Neuronal stem cell (in vitro differentiated cells): ENCODE measurements at places on chromosomes 4 and X.

GRCh38 chr4:76546759-76547742 is 112.0 kb downstream of the SHROOM3 start:
- DNase-seq: peak; percentile 65

- DNase-seq: no peak
Measured at GRCh38 chrX:18173494-18174180, 47.0 kb downstream of the BEND2 start.

DNA sequence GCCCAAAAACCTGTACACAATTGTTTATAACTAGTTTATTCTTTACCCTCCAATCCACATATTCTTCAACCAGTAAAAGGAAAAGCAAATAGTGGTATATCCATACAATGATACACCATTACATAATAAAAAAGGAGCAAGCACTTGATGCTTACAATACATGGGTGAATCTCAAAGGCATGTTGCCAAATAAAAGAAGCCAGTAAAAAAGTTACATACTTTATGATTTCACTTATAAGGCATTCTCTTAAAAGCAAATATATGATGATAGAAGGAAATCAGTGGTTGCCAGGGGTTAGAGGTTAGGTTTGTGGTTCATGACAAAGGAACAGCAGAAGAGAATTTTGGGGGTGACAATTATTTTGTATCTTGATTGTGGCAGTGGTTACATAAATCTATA is 896.1 kb upstream of the LCORL start:
- DNase-seq: no peak

DNA sequence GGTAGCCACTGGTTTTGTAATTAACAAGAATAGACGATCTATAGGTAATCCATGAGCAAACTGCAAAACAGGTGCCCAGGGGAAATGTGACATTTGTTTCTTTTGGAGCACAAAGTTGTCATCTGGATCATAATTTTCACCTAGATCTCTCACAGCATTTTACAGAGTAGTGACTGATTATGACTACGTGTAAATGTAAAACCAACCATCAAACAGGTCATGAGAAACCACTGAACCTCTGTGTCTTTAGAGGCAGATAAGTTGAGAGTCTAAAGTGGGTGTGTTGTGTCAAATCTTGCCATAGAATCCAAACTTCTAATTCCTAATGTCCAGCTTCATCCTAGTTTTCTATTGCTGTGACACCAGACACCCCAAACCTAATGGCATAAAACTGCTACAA is 648.1 kb downstream of the MID1IP1 start:
- DNase-seq: no peak

DNA sequence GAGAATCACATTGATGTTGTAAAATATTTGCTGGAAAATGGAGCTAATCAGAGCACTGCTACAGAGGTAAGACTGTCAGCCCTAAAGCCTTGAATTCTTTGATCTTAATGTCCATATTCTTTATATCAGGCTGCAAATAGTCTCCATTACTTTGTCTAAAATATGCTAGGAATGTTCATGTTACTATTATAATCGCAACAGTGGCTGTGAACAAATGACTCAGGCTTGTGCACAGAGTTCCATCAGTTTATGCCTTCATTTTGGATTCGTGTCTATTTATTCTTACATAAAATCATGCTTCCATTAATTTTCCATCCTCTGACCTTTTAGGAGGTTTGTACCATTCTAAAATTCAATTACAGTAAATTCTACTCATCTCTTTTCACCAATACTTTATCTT is 182.7 kb downstream of the ANK2 start:
- no peak for DNase-seq
